ENCODE measurements at places on chromosomes 7 and 10. TPM values are rescaled to one million over a fixed set of nuclear protein-coding genes. Genes with fewer than 3 reads are reported as not detected.

Gene POLR2J2
- 11.4 TPM for total RNA-seq

GRCh38 chr10:37721100-37721499 lies 136.3 kb downstream of the ZNF248 start:
- no peak for DNase-seq

Gene FFAR4
- total RNA-seq = not detected

GRCh38 chr7:136853654-136854053 lies 14.8 kb upstream of the CHRM2 start:
- DNase-seq = no peak

- no peak for DNase-seq
Observed at GRCh38 chr10:131000743-131001142, 310.8 kb downstream of the TCERG1L start.

Gene SOSTDC1
- total RNA-seq = not detected

DNA sequence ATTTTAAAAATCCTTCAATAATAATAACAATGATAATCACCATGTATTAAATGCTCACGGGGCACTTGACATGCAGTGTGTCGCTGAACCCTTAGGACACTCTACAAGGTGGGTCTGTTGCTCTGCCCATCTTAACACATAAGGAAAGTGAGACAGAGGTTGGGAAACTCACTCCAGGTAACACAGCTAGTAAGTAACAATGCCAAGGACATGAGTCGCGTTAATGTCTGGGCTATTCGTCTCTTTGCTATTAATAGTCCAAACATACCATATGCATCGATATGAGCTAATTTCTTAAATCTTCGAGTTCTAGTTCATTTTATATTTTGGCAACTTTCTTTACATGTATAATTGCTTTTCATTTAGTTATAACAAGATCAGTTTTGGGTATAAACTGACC lies 79.5 kb downstream of the BEND7 start:
- no peak for DNase-seq

DNA sequence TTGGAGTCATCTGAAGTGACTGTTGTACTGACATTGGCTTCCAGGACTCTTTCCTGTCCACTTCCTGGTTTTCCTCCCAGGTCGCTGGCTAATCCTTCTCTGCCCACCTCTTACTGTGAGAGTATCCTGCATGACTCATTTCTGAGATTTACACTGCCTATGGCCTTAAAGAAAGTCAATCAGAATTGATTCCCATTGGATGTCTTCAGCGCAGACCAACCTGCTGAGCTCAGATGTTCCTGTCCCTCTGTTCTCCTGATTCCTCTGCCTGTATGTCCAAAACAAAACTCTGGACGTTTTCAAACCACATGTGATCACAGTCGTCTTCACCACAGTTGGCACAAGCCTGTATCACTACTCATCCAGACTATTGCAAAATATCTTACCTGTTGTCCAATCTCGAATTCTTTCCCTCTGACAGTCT lies 262.1 kb downstream of the CREB5 start:
- no peak for DNase-seq

Gene LRRC18
- not detected for total RNA-seq

Gene MLXIPL
- total RNA-seq = 2.0 TPM

DNA sequence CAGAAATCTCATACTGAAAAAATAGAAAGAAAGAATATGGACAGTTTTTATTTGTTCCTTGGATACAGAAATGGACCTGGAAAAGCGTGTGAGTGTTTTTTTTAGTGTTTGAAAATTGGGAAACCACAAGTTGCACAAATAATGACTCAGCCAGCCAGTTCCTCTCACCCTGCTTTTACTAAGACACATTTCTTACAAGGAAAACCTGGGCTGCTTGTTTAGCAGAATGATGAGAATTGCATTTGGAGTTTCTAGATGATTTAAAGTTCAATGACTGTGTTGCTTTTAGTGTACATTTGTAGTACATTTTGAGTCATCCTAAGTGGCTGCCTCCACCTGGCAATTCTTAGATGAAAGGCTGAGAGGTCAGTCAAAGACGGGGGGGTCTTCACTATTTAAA lies 218.7 kb downstream of the ABCA13 start:
- peak; percentile 10 for DNase-seq

GRCh38 chr10:88763441-88763840 lies 3.6 kb downstream of the LIPN start:
- peak; percentile 32 for DNase-seq

DNA sequence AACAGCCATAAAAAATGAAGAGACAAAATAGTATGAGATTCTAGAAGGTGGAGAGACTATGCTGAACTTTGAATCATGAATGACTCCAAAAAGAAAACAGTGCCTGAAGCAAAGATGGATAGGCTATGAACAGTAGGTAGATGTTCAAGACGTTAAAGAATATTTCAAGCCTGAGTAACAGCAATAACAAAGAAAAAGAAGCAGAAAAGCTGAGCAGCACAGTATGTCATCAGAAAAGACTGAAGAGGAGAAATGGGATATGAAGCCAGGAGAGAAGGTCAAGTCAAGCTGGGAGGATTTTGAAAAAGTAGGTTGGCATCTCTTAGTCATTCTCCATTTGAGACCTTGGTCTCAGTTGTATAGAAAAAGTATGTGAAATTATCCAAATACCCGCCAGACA lies 484.4 kb downstream of the SORCS1 start:
- DNase-seq = no peak

- no peak for DNase-seq
Observed at GRCh38 chr7:31020652-31021051, 31.5 kb upstream of the ADCYAP1R1 start.

DNA sequence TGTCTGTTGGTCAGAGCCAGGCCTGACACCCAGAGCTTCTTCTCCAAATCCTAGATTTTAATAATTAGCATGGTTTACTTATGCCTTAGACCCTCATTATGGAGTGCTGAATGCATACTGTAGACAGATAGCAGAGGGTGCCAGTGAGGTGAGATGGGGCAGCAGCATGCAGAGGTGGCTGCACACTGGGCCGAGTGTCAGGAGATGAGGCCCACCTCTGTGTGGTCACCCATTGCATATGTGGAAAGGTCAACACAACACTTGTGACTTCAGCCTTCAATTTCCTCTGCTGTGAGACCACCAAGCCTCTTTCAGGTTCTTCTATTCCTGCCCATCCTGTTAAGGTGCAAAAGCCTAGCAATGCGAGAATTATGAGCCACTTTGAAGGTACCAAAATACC lies 39.7 kb upstream of the NMT2 start:
- no peak for DNase-seq

Gene STEAP1B
- 38.6 TPM for total RNA-seq

Gene TRPV5
- total RNA-seq = not detected

Gene SUV39H2
- 6.5 TPM for total RNA-seq

Gene JAZF1
- 8.3 TPM for total RNA-seq

DNA sequence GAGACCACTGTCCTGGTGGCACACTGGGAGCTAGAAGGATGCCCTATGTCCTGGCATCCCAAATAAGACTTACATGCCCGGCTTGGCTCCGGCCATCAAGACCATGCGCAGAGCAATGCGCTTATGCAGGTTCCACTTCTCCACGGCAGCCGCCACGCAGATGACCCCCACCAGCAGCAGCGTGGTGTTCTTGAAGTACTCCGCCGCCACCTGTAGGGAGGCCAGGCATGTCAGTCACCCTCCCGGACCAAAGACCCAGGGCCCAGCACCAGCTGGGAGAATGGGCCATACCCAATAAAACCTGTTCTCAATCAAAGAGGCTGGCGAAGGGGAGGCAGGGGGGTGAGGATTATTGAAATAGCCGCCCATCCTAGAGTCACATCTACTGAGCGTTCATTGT lies 19.9 kb downstream of the SLC13A4 start:
- no peak for DNase-seq

DNA sequence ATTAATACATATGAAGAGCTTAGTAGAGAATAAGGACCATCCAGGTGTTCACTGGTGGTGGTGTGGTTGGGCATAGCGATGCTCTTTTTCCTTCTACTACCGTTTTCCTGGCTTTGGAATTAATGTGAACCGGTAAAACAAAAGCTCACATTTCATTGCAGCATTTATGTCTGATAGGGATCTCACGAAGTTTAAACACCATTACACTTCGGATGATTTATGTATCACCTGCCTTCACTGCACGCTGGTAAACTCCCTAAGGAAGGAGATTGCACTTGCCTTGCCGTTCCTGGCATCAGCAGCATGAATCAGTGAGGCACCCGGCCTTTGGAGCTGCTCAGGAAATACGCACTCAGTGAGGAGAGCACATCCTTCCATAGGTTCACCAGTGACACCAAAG lies 47.5 kb downstream of the WIPF3 start:
- no peak for DNase-seq

DNA sequence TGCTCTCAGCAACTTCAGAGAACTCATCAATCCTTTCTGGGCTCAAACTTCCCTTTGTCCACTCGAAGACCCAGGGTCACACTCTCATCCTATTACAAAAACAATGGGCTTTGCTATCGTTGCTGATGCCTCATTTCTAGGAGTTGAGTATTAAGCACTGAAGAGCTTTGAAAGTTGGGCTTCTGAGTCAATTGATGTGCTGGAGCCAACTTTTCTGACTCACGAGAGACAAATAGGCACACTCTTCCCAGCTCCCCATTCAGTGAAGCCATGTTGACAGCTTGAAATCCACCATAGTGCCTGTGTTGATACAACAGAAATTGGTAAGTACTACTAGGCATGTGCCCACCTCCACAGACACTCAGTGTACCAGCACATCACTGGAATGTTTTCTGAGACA lies 97.5 kb upstream of the PRSS58 start:
- peak; percentile 72 for DNase-seq

Gene FRMD4A
- 32.1 TPM for total RNA-seq

All from fibroblast of the aortic adventitia (primary cell).